ENCODE measurements at places on chromosomes 12 and 14.
A peak's percentile ranks its signal among the peaks of the same experiment; 100 is the strongest.

DNA sequence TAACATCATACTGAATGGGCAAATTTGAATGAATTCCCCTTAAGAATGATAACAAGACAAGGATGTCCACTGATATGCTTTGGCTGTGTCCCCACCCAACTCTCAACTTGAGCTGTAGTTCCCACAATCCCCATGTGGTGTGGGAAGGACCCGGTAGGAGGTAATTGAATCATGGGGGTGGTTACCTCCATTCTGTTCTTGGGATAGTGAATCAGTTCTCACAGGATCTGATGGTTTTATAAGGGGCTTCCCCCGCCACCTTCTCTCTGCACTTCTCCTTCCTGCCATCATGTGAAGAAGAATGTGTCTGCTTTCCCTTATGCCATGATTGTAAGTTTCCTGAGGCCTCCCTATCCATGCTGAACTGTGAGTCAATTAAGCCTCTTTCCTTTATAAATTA lies 29.3 kb downstream of the MED6 start:
- no peak for DNase-seq

GRCh38 chr12:109461846-109462756 lies 15.0 kb downstream of the KCTD10 start:
- DNase-seq: peak; percentile 89

DNA sequence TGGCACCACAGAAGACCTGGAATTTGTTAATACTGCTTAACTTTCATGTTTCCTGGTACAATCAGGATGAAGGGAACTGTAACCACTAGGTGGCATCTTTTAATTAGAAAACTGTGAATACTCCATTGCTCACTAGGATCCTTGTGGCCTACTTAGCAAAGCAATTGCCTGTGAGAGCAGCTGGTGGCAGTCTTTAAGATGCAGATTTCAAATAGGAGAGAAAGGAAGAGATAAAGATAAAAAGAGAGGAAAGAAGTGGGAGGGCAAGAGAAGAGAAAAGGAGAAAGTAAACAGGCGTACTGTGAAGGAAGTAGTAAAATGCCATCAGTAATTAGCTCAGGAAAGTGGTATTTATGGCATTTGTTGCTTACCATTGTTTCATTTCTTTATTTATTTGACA lies 114.5 kb downstream of the RAD51B start:
- DNase-seq: no peak

DNA sequence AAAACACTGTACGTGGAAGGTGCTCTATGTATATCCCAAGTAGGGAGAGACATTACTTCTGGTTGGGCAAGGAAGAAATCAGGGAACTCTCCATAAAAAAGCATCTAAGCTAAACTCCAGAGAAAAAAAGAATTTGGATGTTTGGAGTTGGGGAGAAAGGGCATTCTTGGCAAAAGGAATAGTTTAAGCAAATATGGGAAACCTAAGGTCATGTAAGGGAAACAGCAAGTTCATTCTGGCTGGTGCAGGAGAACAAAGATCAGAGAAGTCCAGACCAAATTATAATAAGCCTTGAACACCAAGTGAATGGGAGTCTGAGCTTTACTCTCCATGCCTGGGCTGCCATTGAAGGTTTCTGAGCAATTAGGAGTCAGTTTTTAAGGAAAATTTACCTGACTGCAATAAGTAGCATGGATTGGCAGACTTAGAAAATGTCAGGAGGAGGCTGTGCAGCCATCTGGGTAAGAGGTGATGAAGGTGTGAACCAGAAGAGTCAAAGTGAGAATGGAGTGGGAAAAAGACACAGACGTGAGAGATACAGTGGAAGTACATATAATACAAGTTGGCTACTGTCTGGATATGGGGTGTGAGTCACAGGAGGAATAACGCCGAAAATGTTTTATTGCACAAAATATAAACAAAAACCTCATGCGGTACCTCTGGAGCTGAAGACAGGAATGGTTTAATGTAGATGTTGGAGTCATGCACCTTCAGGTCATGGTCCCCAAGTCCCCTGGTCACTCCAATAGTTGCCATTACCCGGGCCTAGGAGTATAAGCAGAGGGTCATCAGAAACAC lies 222.6 kb downstream of the MON2 start:
- no peak for DNase-seq

- DNase-seq: no peak
Observed at GRCh38 chr14:61033855-61034254, 52.8 kb downstream of the SLC38A6 start.

DNA sequence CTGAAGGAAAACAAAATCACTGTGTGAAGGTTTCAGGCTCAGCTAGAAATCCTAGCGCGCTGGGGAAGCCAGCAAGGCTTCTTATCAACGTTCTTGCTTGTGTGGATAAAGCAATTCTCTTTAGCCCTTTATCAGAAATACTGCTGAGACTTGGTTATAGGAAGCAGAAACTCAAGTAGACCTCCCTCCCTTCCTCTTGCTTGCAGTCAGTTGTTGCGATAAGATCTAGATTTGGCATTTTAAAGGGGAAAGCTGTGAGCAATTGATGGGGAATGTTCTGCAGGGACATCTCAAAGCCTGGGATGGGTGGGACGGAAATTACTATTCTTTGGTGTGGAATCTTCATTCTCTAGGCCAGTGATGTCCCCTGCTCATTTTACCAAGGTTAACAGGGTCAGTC lies 76.4 kb upstream of the ANO4 start:
- no peak for DNase-seq

- DNase-seq: no peak
Observed at GRCh38 chr12:94240171-94240570, 91.8 kb downstream of the PLXNC1 start.

DNA sequence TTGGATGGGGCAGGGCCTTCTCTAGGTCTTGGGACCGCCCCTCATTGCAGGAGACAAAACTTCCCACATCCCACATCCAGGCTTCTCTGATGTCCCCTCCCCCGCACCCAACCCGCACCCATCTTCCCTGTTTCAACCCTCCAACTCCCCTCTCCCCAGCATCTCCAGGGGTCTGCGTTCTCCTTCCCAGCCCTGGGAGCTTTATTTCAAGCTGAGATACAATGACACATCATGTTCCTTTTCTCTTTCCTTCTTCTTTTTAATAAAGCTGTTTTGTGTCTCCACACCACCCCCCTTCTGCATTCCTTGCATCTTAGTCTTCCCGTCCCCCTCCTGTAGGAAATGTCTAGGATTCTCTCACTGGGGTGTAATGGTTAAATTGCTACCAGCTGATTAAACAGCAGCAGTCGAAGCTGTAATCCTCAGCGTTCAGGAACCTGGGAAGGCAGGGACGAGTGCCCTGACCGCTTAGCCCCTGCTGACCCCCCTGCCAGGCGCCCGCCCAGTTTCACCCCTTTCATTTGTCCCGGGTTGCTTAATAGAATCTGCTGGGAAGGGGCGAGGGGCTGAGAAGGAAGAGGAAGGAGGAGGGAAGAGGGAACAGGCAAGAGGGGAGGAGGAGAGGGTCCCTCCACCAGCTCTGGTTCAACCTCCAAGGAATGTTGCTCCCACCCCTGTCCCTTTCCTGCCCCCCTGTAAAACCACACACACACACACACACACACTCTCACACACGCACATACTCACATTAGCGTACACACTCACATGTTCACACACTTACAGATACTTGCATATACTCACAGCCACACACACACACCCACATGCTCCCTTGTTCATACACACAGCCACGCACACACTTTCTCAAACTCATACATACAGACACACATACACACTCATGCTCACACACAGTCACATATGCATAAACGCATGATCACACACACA lies 104.5 kb upstream of the MED13L start:
- no peak for DNase-seq

- no peak for DNase-seq
Observed at GRCh38 chr12:29429999-29430715, 49.2 kb upstream of the ERGIC2 start.

DNA sequence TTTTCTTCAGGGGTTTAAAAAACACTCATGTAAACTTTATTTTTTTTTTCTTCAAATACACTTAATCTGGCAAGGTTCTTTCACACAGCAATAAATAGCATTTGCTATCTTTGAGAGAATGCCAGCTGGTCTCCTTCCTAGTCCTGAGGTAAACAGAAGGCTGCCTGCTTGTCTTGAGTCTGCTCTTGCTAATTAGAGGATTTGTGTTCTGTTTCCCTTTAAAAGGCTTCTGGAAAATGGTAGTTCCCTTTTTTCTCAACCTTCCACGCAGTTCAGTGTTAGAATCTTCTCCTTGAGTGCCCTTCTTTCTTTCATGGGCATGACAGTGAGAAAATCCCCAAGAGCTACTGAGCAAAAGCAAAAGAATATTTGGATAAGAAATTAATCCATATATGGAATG lies 92.3 kb upstream of the DCN start:
- DNase-seq: no peak

DNA sequence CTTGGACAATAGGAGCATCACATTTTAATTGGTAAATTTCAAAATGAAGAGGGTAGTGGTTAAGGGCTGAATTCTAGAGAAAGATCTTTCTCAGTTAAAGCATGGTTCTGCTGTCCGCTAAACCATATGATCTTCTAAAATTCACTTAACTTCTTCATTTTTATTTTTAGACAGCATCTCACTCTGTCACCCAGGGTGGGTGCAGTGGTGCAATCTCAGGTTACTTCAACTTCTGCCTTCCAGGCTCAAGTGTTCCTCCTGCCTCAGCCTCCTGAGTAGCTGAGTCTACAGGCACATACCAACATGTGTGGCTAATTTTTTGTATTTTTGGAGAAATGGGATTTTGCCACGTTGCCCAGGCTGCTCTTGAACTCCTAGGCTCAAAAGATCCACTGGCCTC lies 226.7 kb upstream of the ABCD2 start:
- no peak for DNase-seq

DNA sequence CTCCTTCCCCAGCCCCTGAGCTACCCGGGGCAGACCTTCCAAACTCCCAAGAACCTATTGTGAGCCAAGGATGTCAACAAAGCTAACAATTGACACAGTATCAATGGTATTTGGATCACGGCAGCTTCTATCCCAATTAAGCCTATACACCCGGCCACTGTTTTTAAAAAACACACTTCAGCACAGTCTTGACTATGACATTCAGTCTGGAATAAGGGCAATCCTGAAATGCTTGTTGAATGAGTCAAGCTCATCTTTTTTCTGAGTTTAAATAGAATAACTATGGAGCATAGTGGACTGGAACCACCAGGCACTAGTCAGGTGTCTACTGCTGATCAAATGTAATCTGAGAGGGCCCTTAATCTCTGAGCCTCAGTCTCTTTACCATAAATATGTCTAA lies 5.7 kb downstream of the DENND5B start:
- DNase-seq: no peak

GRCh38 chr12:92898755-92899154 lies 30.3 kb downstream of the EEA1 start:
- no peak for DNase-seq

- no peak for DNase-seq
Observed at GRCh38 chr14:104694991-104695659, 5.7 kb downstream of the INF2 start.

GRCh38 chr12:122590990-122591389 lies 63.9 kb downstream of the KNTC1 start:
- DNase-seq: no peak

GRCh38 chr12:75345531-75345930 lies 11.1 kb downstream of the GLIPR1L1 start:
- no peak for DNase-seq

- DNase-seq: no peak
Observed at GRCh38 chr12:113109872-113110599, 25.5 kb downstream of the RASAL1 start.

DNA sequence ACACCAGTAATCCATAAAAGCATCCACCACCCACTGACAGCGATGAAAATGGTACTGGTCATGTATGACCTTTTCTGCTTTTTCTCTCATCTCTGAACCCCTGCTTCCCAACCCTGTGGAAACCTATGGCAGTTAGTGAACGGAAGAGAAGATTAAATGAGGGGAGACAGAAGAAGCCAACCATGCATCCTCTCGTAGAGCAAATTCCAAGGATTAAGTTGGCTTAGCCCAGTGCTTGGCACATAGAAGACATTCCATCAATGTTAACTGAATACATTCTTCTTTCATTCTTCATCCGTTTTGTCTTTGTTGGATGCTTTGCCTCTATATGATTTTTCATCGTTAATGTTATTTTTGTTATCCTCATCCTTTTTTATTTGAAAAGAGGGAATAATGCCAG lies 339.7 kb upstream of the FLRT2 start:
- DNase-seq: no peak

DNA sequence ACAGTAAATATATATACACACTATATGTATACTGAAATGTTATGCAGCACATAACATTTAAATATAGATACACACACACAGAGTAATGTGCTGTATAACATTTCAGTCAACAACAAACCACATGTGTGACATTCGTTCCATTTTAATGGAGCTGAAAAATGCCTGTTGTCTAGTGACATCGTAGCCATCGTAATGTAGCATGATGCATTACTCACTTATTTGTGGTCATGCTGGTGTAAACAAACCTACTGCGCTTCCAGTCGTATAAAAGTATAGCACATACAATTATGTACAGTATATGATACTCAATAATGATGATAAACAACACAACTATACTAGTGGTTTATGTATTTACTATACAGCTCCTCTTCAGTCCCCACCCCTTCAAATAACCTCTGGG lies 119.0 kb upstream of the SLC38A4 start:
- no peak for DNase-seq

GRCh38 chr14:73241481-73242165 lies 4.3 kb downstream of the PAPLN start:
- DNase-seq: no peak

DNA sequence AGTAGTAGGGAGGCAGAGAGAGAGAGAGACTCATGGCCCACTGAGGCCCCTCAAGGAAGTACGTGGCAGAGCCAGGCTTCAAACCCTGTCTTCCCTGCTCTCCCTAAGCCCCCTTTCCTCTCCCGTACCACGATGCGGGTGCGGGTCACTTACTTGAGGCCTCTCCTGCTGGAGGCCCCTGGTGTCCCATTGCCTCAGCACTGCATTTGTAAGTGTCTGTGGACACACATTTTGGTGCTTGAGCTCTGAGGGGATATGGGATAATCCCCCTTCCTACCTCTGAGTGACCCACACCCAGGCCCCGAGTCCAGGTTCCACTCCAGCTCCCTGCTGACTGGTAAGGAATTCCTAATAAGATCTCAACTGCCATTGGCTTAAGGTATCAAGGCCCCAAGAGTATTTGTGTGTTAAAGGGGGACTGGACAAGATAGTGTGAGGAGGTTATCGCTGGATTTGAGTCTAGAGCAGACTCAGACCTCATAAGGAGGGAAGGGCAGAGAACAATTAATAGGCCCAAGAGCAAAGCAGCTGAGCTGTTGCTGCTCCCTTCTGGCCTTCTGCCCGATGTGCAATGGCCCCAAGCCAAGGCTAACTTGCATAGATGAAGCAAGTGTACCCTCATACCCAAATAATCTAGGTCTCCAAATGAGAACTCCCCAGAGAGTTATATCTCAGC lies 71.9 kb downstream of the CRACR2A start:
- DNase-seq: no peak

DNA sequence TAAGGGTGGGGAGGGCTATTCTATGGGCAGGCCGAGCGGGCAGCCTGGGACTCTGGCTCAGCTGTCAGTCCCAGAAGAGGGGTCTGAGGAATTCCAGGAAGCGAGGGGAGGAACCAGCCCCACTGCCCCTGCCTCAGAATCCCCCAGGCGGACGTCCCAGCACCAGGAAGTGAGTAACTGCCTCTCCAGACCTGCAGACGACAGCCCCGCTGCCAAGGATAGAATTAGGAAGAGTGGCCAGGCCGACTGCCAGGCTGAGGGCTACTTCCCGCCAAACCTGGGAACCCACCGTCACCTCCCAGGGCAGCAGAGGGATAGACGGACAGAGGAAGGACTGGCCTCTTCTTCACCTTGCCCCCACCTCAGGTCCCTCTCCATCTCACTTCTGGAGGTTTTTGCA lies 6.7 kb upstream of the BDKRB2 start:
- DNase-seq: no peak

GRCh38 chr12:130557886-130558765 lies 158.0 kb downstream of the RIMBP2 start:
- DNase-seq: no peak

- DNase-seq: no peak
Observed at GRCh38 chr12:75961878-75962277, 69.7 kb downstream of the PHLDA1 start.

Measured in tibial nerve (tissue), 4 donors.